CD4-positive, alpha-beta T cell treated with Interleukin-17A for 1 hour (primary cell): ENCODE measurements at places on chromosomes 16 and 17.

GRCh38 chr17:49890077-49890821 lies 42.4 kb upstream of the TAC4 start:
- no peak for DNase-seq

DNA sequence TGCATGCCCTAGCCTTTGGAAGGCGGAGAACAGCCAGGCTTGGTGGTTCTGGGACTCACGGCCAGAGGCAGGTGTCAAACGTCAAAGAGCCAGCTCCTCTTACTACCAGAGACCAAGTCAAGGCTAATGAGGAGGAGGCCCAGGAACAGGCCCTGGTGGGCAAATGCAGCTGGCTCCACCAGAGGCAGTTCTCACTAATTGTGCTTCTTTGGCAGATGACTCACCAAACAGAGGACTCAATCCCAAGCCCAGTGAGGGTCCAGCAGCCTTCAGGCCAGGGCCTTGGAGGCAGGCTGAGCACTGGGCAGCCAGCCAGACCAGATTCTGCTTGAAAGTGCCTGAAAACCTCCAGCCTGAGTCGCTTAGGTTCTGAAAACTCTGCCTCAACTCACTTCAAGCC lies 336.5 kb upstream of the CDH5 start:
- no peak for DNase-seq

- DNase-seq, result no peak
Observed at GRCh38 chr16:67425580-67425979, 5.3 kb upstream of the HSD11B2 start.

- DNase-seq, result no peak
Observed at GRCh38 chr16:85924675-85925074, 25.7 kb downstream of the IRF8 start.

DNA sequence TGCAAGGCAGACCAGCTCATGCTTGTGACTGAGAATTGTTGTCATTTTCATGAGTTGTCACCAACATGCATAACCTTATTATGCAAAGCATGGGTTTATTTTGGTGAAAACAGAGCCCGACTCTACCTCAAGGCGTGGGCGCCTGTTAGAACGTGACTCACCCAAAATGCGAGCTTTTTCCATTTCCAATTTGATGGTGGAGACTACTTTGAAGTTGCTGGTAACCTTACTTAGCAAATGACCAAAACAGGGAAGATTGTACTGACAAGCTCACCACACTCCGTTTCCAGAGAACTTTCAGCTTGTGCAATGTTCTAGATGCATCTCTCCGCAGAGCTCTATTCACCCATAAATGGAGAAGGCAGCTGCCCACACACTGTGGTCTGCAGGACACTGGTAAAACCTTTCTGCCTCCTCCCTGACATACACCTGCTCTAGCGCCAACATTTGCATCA lies 284.5 kb downstream of the MAF start:
- no peak for DNase-seq

DNA sequence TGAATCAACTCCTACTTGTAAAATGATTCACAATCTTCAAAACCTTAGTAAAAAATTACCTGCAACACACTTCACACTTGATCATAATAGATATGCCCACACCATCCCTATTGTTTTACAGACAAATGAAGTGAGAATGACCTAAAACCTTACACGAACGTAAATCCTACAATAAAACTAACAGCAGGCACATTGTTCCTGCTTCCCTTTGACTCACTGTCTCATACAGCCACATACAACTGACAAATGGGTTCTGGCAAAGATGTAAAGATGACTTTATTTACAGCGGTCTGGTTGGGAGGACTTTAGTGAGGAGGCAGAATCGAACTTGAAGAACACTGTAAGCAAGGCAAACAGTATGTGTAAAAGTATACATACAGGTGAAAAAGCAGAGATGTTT lies 188.7 kb downstream of the MYO1D start:
- no peak for DNase-seq

DNA sequence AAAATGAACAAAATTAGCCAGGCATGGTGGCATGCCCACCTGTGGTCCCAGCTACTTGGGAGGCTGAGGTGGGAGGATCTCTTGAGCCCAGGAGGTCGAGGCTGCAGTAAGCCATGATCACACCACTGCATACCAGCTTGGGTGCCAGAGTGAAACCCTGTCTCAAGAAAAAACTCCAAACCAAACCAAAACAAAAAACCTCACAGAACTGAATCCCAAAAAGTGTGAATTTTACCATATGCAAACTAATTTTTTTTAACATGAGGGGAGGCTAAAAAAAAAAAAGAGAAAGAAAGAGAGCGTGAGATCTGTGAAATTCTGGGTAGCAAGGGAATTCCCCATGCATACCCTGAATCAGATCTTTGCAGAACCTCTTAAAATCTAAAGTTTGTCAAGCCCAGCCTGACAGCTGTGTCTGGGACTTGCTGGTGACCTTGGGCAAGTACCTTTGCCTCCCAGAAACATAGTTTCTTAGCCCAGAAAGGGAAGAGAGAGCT lies 17.1 kb upstream of the CDH1 start:
- DNase-seq, result no peak

DNA sequence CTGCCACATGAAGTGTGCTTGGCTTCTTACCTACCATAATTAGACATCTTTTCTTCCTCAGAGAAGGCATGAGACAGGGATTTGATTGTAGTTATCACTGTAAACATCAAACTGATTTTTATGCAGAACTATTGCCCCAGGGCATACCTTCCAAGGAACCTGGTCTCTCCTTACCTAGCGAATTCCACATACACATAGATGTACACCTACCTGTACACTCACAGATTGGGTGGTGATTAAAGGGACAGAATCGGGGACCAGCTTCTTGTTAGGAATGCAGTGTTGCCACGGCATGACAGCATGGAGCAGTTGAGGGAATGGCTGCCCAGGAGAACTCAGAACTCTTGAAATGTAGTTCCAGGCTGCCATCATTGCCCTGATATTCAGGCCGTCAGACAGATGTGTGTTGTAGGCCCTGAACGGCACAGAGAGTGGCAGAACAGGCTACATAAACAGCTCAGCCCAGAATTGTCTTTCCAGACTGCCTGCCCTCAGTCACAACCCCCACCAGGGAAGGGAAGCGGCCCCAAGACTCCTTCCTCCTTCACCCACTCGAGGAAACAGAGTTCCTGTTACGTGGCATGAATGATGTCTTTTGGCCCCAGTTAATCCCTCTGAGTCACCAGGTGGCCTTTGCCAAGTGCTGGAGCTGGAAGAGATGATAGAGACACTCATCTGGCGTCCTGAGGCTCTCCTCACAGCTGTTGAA lies 17.8 kb upstream of the NAGLU start:
- no peak for DNase-seq

- no peak for DNase-seq
Observed at GRCh38 chr17:78491236-78492115, 85.7 kb downstream of the DNAH17 start.

- no peak for DNase-seq
Observed at GRCh38 chr16:79449900-79450299, 150.6 kb downstream of the MAF start.

DNA sequence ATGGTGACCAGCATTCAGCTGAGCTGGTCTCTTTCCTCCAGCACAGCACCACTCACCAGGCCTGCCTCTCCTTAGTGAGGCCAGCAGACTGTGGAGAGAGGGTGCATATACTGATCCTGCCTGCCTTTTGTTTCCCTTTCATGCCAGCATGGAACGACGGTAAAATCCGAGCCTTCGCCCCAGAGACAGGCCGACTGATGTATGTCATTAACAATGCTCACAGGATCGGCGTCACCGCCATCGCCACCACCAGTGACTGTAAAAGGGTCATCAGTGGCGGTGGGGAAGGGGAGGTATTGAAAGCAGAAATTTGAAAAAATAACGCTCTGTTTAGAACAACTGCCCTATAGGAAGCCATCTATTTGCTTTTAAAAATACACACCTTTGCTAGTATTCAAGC lies 12.6 kb upstream of the USP43 start:
- DNase-seq, result no peak

GRCh38 chr16:17343028-17343427 lies 127.7 kb downstream of the XYLT1 start:
- DNase-seq, result peak; percentile 58

DNA sequence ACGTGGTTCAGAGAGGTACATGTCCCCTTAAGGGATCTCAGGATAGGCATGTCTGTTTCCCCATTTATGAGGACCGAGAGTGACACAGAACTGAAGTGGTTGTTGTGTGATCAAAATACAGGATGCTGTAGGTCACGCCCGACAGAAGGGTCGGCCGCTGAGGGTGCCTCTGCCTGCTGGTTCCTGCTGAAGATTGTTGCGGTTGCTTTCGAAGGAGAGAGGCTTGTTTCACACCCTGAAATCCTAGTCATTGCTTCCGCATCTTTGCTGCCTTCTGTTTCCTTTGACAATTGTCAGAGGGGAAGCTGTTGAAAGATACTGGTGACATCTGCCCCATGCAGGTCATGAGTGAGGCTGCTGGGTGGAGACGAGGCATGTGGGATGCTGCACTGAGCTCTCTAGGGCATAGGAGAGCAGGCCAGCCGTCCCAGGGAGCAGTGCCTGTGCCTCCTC lies 3.8 kb upstream of the NAT9 start:
- peak; percentile 77 for DNase-seq

DNA sequence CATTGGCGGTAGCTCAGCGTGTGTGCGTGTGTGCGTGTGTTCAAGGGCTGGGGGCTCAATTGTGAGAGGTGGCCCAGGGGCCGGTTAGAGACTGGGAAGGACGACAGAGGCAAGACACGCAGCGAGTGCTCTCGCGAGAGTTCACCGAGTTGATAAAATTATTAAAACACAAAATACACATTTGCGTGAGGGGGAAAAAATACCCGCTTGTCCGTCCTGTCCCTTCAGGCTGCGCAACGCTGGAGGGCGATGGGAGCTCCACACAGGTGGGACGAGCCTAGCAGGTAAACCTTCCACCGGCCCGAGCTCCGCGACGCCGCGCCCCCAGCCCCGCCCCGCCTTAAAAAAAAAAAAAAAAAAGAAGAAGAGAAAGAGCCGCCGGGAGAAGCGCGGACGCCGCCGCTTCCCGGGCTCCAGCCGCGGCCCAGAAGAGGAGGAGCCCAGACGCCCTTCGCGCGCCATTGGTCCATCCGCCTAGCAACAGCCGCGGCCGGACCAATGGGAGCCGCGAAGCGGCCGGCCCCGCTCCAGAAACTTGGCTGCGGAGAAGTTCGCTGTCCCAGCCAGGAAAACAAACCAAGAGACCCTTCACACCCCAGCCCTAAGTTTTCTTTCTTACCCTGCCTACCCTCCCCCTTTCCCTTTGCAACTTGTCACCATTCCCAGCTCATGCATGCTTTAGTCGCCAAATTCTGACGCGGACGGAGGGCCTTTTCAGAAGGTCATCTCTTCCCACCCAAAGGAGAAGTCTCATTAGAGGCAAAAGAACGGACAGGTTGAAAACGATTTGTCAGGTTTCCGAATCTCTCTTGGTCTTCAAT lies 169.9 kb upstream of the MAF start:
- DNase-seq, result peak; percentile 79

DNA sequence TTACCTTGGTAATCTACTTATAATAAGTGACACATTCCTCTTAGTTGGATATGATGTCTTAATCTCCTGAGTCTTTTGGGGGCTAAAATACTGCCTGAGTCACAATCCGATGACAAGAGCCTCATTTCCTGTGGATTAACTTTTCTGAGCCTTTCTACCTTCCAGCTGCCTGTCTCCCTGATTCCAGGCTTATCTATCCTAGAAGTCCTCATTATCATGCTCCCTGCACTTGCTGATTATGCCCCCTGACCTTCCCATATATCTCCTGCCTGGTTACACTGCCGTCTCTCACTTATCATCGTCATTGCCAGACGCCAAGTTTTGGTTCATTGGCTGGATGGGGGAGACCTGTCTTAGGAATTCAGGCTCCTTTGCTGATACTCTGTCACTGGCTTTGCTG lies 727.4 kb upstream of the CA10 start:
- DNase-seq, result no peak

- DNase-seq, result no peak
Observed at GRCh38 chr16:84054916-84055315, 12.3 kb upstream of the SLC38A8 start.

- no peak for DNase-seq
Observed at GRCh38 chr16:56841659-56842058, 23.3 kb upstream of the SLC12A3 start.

DNA sequence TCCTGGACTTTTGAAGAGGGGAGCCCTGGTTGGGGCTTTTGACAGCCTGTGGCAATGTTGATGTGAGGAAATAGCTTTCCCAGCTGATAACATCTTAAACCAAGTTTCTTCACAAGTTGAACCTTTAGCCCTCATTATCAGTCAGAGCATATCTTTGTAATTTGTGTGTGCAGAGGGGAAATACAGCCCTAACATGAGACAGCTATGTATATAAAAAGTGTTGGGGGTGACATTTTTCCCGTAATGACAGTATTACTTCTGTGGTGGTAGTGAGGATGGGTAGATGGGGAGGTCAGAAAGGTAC lies 221.1 kb downstream of the FTO start:
- no peak for DNase-seq

- DNase-seq, result no peak
Observed at GRCh38 chr16:60651346-60651745, 1384.9 kb downstream of the CDH8 start.

DNA sequence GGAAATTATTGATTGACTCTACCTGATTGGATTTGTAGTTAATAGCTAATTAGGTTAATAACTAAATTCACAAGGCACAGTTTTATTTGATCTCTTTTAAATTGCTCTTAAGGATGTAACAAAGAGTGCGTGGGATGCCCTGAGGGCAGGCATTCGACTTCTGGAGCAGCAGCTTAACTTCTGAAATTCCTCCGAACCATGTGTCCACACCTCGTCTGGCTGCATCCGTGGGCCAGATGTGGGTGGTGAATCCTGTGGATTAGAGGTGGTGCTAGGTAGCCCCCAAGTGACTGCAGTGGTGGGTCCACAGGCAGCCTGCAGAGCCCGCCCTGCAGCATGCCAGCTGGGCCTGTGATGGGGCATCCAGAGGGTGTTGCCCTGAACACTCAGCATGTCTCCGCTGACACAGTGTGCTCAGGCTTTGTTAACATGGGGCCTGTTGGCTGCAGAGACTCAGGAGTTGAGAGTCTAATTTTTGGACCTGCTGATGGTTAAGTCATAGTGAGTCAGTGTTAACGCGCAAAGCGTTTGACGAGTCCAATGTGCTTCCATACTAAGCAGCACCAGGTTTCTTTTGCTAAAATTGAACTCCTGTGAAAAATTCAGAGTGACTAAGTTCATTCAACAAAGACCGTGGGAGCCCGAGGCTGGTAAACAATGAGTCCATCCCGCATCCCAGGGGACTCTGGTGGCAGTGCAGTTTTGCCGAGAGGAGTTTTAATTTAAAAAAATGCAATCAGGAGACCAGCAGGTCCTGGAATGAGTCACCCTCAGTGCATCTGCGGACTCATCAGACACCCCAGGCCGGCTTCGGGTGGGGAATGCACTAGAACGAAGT lies 3.8 kb upstream of the NPB start:
- DNase-seq, result no peak

DNA sequence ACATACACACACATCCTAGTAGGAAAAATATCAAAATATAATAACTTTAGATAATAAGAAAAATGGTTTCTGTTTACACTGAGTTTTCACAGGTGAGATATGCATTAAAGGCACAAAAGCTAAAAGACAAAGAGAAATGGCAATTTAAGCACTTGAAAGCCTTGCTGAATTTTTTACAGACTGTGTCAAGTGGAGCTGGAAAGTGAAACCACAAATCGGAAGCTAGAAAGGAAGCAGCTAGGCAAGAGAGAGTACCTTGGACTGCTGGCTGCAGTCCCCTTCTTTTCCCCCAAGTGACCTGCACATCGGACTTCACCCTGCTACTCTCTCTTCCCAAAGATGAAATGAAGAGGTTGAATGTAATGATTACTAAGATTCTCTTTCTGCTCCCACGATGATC lies 135.1 kb downstream of the CDH13 start:
- peak; percentile 14 for DNase-seq
